NCI-H446 (cell line): ENCODE measurements at places on chromosomes 7 and 10.

- no peak for DNase-seq
Observed at GRCh38 chr7:36301914-36302771, 87.5 kb upstream of the ANLN start.

DNA sequence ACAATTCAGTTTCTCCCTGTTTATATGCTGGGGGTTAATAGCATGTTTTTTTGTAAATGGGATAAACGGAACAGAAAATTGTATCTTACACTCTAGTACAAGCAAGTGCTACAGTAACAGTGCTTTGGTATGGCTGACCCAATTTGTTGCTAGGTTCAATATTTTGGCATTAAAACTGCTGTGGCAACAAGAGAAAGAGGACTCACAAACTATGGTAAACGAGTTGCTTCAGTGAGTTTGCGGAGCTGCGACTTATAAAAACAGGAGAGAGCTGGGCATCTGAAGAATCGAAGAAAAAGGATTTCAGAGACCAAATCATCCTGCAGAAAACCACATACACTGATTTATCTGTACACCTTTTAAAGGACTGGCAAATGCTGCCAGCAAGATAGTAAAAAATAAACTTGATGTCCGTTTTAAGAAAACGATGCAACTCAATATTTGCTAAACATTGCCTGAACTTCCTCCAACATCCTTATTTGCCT, 2.2 kb downstream of the GLUD1 start:
- DNase-seq = no peak

DNA sequence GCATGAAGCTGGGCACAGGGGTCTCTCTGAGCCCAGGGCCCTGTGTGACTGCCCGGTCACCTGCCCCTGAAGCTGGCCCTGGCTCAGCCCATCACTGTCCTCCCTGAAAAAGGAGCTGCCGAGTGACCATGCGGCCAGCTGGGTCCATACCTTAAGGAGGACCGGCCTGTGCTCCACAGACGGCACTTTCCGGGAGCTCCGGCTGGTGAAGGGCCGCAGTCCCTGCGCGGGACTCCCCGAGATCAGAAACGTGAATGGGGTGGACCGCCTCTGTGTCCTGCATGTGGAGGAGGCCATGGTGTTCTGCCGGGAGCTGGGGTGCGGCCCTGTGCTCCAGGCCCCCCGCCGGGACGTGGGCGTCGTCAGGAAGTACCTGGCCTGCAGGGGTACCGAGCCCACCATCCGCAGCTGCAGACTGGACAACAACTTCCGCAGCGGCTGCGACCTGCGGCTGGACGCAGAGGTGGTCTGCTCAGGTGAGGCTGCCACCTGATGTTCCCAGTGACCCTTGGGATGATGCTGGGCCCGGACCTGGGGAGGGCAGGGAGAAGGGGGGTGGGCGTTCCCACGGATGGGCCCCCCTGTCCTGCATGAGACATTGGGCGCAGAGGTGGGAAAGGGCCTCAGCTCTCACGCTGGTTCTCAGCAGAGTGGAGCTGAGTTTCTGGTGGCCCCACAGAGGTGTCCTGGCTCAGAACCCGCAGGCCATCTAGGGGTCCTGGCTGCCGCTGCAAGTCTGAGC, 3.5 kb downstream of the SCART1 start:
- DNase-seq = no peak

GRCh38 chr10:123327450-123327849, 173.2 kb downstream of the BUB3 start:
- DNase-seq = no peak

GRCh38 chr10:124992462-124993344, 50.8 kb downstream of the ZRANB1 start:
- DNase-seq = peak; percentile 66

DNA sequence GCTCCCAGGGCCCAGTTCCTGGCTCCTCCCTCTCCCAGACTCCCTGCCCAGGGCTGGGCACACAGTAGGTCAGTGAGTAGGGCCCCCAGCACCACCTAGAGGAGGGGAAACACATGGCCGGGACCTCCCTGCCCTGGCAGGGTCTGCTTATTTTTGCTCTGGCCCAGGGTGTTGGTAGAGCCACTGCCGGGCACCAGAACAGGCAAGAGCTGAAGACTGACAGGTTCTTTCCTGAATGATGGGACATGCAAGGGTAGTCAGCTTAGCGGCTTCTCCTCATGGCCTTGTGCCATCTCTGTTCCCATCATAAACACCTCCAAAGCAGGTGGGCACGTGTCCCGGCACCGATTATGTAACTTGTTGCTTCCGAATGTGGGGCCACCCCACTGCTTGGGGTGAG, 86.5 kb downstream of the NEURL1 start:
- no peak for DNase-seq

GRCh38 chr10:78121801-78122200, 88.1 kb downstream of the RPS24 start:
- DNase-seq = no peak

GRCh38 chr7:41870461-41871138, 167.7 kb upstream of the INHBA start:
- DNase-seq = no peak

DNA sequence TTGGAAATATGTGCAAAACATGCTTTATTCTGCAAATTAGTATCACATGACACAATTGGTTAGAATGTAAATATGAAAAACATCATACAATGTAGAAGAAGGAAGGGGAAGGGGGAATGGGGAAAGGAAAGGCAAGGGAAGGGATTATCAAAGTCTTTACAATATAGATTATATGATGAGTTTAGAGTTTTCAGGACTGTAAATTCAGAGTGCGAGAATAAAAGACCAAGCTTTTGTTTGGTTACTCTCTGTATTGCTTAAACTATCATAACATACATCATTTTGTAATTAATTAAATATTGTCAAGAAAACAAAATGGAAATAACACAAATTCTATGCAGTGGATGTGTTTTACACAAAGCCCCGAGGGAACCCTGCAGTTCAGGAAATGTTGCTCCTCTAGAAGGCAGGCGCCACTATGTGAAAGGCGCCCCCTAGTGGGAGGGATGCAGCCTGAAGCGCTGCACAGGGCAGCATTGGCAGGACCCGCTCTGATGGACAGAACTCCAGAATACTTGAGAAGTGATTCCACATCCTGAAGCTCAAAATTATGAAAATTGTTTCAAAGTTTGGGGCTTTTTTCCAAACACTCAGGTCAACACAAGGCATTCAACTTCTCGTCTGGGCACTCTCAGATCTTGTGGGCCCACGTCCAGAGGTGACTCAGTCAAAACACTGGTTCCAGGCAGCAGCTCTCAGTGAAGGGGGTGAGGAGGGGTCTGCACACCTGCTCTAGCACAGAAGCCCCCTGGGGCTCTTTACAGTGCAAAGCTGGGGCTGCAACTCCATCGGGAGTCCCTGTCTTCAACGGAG, 31.6 kb upstream of the TMEM254 start:
- DNase-seq = peak; percentile 75

- no peak for DNase-seq
Observed at GRCh38 chr7:7516156-7516555, 19.5 kb downstream of the COL28A1 start.

GRCh38 chr10:52609626-52610240, 162.9 kb downstream of the MBL2 start:
- DNase-seq = no peak

GRCh38 chr10:112236486-112236885, 46.7 kb upstream of the TECTB start:
- no peak for DNase-seq

- no peak for DNase-seq
Observed at GRCh38 chr7:128737867-128738385, 1.2 kb upstream of the CALU start.

GRCh38 chr7:126702242-126703016, 550.3 kb downstream of the GRM8 start:
- DNase-seq = no peak

- DNase-seq = no peak
Observed at GRCh38 chr10:100817268-100817839, 72.0 kb downstream of the PAX2 start.

DNA sequence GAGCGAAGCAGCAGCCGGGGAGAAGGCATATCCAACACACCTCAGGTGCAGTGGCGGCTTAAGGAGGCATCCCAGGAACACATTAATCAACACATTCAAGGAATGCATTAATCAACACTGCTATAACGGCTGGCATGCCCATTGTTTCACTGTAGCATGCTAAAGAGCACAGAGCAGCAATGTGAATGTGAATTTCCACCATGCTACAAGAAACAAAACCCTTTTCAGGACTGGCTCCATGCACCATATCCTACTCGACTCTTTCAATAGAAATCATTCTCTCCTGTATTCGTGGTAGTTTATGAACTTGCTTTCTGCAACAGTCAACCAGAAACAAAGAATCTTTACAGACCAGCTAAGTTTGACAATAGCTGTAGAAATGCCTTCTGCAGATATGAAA, 149.0 kb downstream of the NRCAM start:
- DNase-seq = no peak

DNA sequence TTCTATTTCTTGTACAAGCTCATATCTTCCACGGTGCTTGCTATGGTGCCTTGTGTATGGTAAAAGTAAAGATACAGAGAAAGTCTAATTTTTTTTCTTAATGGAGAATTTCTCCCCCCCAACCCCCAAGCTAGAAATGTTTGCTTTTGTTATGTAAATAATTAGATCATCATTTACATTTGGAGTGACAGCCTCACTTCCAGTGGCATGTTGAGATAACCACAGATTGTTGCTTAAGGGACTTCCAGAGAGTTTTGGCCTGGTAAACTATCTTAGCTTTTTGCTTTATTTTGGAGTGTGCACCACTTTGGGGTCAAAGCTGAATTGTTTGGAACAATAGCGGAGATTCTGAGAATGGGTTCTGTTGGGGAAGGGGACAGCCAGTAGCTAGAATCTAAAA, 129.7 kb downstream of the ZNF365 start:
- no peak for DNase-seq

DNA sequence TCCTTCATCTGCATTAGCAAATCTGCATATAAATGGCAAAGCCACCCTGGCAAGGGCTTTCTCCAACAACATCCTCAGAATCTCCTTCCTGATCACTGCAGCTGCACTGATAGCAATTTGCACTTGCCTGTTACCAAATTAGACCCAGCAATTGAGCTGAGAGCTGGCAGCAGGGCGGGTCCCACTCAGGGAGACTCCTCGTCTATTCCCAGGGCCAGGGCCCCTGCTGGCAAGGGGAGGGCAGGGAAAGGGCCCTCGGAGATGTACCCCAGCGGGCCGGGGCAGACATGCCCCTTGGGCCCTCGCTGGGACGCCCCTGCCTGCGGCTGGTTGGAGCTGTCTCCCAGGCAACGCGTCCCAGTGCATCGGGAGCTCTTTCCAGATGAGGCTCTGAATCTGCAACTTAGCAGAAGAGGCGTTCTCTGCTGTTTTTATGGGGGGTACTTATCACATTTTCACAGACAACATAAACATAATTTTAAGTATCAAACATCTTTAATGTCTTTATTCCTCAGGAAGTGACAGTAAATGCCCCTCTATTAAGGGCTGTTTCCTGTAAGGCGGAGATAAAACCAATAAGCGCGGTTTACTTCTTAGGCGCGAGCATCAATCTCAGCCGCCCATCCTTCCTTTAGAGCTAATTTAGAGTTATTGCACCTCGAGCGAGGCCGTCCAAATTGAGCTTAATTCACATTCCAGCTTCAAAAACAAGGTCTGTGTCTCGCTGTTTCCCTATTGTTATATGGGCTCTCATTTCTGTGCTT, 249.0 kb upstream of the PPP2R2D start:
- DNase-seq = no peak

- DNase-seq = no peak
Observed at GRCh38 chr7:106369352-106369751, 84.6 kb upstream of the NAMPT start.

GRCh38 chr10:72108830-72109635, 20.7 kb upstream of the SPOCK2 start:
- DNase-seq = no peak

DNA sequence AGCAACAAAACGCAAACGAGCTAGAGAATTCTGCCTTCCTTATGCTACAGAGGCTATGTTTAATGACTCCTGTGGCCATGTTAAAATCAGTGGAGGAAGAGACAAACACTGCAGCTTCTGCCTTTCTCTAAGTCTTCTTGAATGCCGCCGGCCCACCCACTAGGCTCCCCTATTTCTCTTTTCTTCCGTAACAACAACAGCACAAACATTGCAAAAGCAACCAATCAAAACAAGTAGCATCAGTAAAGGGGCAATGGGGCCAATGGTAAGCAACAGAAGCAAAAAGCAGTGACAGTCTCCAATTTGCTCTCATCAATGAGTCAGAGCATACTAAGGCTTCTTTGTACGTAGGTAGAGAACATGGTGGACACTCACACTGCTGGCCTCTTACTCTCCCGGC, 26.8 kb downstream of the DNAJC1 start:
- DNase-seq = no peak

- DNase-seq = no peak
Observed at GRCh38 chr10:105062951-105063350, 421.9 kb downstream of the SORCS3 start.

DNA sequence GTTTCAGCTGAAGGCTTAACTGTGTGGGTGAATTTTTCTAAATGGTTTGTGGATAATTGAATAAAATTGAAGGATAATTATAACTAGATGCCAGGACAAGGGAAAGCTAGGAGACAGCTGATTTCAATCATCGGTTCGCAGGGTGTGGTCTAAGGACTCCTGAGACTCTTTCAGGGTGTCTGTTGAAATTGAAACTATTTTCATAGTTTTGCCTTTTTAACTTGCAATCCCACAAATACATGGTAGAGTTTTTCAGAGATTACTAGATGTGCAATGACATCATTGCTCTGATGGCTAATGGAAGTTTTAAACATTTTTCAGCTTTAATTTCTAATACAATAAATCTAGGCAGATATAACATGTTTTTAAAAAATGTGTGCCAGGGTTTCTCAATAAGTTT, 18.5 kb downstream of the TRUB1 start:
- no peak for DNase-seq

DNA sequence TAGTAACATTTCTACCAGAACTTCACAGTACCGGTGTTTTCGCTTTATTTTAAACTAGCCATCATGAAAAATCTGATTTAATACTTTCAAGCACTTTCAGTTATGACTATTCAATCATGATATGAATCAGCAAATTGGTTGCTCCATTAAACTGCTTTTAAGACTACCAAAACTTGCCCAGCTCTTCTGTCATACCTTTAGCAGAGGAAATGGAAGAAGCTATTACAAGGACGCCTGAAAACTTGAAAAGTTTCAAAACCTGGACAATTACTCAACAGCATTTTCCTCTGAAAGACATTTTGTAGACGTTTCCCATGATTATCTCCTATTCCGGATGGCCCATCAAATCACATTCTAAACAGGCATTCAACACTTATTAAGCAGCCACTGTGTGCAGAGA, 2.0 kb downstream of the JAZF1 start:
- DNase-seq = no peak

DNA sequence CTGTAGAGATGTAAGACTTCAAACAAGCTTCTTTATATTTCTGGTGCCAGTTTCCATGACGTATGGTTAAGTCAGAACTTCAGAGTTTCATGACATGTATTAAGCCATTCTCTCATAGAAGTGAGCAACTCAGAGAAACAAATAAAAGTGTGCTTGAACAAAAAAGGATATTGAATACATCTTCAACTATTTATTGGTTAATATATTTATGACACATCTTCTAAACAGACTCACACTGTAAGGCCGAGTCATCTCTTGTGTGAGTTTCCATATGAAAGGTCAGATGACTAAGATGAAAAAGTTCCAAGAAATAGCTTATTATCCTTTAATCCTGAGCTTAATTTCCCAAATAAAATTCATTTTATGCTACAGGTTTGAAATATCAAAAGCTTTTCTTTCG, 105.5 kb upstream of the CSTF2T start:
- DNase-seq = no peak
